Right renal pelvis (tissue), 4 donors: ENCODE measurements at places on chromosomes 7 and 10. TPM values are rescaled to one million over a fixed set of nuclear protein-coding genes. Genes with fewer than 3 reads are reported as not detected.

DNA sequence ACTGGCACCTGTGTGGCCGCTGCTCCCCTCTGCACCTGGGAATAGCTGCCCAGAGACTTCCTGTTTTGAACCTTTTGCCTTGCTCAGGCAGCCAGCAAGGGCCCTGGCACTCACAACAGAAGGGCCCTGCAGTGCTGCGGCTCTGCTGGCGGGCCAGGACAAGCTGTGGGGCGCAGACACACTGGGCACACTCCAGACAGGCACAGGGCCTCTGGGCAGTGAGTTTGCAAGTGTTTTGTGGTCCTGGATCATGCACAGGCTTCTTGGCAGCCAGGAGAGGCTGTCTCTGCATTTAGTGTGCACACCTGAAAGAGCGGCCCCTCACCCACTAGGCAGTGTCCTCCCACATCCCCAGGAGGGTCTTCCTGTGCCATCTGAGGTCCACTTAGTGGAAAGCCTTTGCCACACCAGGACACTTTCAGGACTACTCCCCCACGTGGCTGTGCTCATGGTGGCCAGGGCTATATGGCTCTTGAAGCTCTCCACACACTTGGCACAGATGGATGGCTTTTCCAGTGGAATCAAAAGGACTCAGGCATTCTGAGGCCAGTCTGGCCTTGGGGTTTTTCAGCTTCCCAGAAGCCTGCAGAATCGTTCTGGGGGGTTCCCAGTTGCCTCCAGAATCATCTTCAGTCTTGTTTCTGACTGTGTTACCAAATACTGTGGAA is 5.0 kb upstream of the ATP6V0E2 start:
- no peak for DNase-seq

DNA sequence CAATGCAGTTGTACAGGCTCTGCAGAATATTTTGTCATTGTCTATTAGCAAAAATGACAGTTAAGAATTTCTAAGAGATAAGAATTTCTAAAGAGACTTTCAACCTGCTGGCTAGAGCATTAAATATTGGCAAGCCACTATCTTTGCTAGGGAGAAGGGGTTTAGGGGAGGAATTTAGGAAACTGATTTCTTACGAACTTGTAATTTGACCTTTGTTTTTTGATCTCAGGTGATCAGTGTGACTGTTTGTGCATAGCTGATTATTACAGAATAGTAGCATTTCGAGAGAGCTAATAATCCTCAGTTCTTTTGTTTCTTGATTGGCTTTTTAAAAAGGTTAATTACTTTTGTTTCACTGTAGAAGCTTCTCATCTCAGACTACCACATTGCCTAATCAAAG is 68.1 kb downstream of the ST7 start:
- DNase-seq = no peak

Gene PRKAR2B
- polyA plus RNA-seq = 44.4 TPM

Gene CRYGN
- 3.6 TPM for polyA plus RNA-seq

Gene OR2F1
- not detected for polyA plus RNA-seq

GRCh38 chr10:24080207-24080606 is 128.7 kb upstream of the KIAA1217 start:
- DNase-seq = no peak
